ENCODE measurements at places on chromosomes 16 and 17.

GRCh38 chr16:49740256-49740655, 115.7 kb downstream of the ZNF423 start:
- DNase-seq: no peak

DNA sequence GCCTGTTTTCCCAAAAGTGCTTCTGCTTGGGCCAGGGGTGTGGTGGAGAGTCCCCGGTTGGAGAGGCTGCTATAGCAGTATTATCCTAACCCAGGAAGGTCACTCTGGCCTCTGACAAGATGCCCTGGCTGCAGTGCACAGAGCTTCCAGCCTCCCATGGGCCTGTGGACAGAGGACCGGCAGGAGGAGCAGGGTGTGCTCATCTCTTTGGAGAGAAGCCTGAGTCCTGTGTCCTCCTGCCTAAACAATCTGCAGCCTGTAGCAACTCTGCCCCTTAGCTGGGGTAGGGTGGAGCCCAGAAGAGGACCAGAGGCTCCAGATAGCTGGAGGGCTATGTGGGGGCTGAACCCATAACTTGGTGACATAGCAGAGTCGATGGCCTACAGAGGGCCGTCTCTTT, 78.0 kb downstream of the MPRIP start:
- DNase-seq: no peak

DNA sequence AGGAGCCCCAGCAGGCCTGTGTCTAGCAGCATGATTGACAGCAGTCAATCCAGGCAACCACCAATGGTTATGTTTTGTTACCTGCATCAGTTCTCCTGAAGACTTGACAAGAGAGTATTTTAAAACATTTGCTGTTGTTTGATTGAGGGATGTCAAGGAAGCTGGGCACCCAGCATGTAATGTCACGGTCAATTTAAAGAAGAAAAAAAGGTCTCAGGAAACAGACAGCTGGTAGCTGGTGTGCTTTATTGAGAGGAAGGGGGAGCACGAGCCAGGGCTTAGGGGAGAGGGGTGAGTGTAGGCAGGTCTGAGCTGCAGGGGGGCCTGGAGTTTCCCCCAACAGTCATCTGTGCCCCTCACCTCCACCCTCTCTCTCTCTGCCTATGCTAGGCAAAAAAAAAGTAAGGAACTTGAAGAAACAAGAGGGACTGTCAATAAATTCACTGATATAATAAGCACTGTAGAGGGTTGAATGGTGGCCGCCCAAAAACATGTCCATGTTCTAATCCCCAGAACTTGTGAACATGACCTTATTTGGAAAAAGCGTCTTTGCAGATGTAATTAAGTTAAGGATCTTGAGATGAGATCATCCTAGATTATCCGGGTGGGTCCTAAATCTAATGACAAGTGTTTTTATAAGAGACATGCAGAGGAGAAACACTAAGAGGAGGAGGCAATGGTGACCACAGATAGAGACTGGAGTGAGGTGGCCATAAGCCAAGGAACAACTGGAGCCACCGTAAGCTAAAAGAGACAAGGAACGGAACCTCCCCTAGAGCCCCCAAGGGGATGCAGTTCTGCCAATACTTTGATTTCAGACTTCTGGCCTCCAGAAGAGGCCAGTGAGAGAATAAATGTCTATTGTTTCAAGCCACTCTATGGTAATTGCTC, 14.5 kb downstream of the TSPOAP1 start:
- DNase-seq: no peak

DNA sequence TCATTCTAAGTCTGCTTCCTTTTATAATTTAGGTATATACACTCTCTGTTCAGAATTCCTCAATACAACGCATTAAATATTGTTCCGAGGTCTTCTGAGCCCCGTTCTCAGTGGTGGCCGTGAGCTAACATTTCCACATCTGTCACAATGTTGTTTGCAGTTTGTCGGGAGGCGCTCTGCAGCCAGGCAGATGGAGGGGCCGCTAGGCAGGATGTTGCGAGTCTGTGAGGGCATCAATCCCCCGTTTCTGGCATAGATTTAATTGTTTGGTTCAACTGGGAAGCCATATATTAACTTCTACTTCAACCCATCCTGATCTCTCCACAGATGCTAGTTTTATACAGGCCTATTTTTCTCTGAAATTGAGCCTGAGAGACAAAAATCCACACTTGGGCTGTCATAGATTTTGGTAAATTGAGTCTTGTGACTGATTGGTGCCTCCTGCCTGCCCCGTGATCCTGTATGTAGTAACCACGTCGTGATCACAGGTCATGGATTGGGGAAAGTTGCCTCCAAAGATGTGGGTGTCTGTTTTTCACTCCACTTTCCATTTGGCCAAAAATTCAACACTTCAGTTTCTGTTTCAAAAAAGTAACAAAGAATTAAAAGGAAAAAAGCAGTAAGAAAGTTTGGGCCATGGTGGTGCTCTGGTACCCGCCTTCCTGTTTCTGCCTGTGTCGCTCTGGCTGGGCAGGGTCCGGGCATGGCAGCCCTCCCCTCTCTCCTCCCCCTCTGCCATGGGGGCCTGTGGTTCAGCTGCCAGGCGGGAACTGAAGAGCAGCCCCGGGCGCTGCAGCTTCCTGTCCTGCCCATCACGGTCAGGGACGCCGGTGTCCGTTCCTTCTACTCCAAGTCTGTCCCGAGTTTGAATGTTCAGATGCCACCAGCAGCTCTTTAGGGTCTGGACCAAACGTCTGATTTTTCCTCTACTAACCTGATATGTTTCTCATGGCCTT, 41.5 kb downstream of the RPTOR start:
- no peak for DNase-seq

DNA sequence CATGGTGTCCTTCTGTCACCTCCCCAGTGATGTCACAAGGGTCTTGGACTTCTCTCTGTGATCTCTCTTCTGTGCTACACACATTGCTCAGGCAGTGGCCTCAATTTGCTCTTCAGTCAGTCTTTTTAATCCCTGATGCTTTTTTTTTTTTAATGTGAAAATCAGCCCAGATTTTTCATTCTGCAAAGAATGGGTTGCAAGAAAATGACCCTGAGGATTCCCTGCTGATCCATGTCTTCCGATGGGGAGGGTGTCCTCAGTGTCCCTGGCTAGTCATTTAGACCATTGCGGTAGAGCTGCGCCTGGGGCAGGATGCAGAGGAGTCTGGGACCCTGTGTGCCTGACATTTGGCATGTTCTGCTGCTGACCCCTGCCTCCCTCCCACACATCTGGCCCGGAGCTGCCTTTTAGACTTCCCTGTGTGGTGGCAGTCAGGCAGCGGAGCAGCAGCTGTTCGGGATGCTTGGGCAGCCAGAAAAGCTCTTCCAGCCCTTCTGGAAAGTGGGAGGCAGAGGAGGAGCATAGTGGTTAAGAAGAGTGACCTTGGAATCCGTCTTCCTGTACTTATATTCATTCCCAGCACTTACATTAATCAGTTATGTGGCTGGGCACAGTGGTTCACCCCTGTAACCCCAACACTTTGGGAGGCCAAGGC, 12.3 kb downstream of the GPT2 start:
- DNase-seq: no peak

GRCh38 chr17:77237232-77238008, 96.7 kb downstream of the SEC14L1 start:
- no peak for DNase-seq

Measured in GOT3 (cell line).